SJCRH30 (cell line): ENCODE measurements at places on chromosomes 5 and 9.

- no peak for DNase-seq
These were observed 8.3 kb upstream of the CXXC5 start for GRCh38 chr5:139639619-139640380.

- no peak for DNase-seq
These were observed 86.9 kb upstream of the PRSS3 start for GRCh38 chr9:33708441-33708840.

DNA sequence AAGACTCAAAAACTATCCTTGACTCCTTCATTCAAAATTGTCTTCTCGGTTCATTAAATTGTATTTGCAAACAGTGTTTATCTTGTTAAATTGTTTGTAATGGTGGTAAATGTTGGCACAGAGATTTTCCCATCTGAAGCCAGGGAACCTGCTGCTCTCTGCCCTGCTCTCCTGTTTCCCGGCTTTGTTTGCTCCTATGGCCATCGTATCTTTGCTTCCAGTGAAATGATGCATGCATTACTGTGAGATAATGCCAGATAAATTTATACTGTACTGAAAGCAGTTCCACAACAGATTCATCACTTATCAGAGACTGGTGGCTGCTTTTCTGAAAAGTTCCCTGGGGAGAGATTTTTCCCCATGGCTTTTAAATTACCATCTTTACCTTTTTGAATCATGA, 81.4 kb downstream of the CD180 start:
- DNase-seq = no peak

DNA sequence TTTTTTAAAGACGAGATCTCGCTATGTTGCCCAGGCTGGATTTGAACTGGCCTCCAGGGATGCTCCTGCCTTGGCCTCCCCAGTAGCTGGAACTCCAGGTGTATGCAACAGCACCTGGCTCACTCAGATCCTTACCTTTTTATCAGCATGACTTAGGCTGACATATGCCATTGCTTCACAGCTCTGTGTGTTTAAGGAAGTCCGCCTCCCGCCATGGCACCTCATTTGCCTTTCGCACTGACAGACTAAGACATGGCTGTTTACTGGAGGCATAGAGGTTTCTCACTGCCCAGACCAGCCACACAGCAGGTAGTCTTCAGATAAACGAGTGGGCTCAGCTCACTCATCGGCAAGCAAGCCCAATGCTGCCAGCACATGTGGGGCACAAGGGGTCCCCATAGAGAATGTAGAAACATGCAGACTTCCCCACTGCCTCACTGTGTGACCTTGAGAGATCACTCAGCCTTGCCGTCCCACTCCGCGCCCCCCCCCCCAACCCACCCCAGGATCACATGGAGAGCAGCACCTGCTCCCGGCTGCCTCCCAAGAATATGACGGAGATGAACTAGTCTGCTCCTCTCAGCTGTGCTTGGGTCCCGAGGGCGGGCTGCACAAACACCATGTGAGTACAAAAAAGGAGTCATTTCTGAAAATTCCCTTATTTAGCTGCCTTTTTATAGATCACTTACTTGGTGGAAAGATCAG, 62.8 kb downstream of the DCP2 start:
- DNase-seq = no peak

DNA sequence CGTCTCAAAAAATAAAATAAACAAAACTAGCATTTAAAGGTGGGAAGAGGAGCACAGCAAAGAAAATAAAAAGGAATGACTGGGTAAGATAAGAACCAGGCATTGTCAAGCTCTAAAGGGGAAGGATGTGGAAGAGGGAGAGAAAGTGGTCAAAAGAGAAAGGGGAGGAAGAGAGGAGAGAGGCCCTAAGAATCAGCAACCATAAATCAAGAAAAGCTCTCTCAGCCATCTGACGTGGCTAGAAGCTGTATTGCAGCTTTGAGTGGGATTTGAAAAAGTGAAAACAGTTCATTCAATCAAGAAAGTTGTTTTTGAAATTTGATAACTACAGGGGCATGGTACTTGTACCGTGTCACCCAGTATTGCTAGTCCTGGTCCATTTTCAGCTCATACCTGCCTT, 45.4 kb upstream of the F2R start:
- no peak for DNase-seq

DNA sequence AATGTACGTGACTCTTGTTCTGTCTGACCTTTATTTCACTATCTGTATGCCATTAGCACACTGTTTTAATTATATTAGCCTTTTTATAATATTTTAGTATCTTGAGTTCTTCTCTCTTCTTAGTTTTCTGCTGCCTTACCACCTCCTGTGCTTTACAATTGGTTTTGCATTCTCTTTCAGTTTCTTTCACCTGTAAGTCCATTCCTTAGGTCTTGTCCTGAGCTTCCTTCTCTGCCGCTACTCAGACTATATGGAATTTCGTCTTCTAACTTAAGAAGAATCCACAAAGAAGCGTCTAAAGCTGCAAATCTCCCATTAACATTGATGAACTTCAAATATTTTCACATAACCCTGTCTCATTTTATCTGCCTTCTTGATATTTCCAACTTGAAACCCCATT, 642.9 kb downstream of the MAT2B start:
- no peak for DNase-seq

DNA sequence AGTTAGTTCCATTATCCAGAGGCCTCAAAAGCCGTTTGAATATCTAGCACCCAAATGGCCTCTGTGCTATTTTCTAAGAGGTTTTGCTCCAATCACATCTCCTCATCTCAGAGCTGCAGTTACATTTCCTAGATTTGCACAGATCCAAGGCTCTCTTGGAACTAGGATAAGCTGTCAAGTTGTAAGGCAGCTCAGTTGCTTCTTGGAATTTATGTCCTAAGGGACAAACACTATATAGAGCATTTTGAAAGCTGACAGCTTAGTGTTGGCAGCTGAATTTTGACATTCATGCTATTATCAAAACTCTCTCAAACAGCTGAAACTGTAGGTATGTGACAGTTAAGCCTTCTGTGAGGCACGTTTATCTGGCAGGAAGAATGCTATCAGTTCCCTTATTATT, 97.0 kb downstream of the MACIR start:
- no peak for DNase-seq

DNA sequence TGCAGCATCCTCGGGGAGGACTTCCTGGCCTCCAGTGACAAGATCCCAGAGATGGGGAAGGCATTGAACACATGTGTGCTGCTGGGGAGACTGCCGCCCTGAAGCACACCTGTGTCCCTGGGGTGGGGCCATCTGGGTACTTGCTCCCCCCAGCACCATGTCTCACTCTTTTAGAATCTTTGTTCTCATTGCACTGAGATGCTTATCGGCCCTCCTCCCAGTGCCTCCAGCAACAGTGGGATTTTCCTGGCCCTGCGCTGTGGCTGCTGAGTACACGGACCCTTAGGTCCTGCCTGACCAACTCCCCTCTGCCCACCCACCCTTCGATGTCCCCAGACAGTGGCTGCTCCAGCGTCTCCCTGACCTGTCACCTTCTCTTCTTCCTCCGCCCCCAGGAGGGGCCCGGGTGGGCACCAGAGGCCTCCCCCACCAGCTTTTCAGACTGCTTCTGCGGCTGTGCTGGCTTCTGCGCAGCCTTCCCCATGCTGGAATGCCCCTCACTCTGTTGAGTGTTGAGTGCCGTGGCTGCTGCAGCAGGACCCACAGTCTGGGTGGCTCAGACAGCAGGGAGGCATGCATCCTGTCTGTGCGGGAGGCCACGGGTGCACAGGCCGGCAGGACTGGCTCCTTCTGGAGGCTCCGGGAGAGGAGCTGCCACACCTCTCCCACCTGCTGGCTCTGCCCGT, 145.9 kb upstream of the IRX2 start:
- DNase-seq = no peak

DNA sequence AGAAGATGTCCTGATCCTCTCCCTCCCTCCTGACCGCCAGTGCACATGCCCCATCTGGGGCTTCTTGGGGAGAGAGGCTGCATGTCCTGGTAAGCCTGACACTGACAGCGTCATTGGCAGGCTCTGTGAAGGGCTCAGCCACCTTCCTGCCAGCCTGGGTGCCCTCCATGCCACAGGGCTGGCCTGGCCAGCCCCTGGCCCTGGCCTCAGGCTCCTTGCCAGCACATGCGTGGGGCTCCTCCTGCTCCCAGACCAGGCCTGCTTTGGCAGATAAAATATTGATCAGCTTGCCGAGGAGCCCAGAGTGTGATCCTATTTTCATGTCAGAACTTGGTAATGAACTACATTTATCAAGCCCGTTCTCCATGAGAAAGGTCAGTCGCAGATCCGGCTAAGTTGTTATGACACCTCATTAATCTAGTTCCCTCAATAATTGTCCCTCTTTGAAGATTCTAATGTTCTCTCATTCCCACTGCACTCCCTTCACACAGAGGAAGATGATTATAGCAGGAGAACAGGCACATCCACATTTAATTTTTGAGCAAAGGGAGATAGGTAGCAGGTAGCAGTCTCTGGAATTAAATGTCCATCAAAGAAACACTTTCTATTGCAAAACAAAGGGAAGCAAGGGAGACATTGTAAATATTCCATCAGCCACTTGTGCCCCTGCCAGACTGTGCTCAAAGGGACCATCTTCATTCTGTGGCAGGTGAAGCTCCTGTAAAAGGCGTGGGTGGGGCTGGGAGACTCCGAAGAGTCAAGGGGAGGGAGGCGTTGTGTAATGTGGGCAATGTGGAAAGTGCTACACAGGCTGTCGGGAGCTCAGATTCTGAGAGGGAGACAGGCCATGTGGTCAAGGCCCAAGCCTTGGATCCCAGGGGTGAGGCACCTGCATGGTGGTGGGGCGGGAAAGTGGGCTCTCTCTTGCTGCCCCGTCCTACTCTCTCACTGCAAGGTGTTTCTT, 272.0 kb downstream of the HSPA4 start:
- no peak for DNase-seq

DNA sequence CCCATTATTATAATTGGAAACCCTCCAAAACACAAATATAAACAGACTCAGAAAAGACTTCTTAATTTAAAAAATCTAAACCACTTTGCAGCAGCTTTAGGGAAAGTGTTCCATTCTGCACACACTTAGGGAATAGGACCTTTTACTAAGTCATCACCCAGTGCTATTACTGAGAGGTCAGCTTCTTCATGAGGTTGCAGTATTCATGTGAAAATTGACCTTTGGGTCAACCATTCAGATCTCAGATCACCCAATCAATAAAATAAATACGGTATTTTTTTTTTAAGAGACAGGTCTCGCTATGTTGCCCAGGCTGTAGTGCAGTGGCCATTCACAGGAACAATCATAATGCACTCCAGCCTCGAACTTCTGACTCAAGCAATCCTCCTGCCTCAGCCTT, 21.8 kb downstream of the NR6A1 start:
- DNase-seq = no peak

DNA sequence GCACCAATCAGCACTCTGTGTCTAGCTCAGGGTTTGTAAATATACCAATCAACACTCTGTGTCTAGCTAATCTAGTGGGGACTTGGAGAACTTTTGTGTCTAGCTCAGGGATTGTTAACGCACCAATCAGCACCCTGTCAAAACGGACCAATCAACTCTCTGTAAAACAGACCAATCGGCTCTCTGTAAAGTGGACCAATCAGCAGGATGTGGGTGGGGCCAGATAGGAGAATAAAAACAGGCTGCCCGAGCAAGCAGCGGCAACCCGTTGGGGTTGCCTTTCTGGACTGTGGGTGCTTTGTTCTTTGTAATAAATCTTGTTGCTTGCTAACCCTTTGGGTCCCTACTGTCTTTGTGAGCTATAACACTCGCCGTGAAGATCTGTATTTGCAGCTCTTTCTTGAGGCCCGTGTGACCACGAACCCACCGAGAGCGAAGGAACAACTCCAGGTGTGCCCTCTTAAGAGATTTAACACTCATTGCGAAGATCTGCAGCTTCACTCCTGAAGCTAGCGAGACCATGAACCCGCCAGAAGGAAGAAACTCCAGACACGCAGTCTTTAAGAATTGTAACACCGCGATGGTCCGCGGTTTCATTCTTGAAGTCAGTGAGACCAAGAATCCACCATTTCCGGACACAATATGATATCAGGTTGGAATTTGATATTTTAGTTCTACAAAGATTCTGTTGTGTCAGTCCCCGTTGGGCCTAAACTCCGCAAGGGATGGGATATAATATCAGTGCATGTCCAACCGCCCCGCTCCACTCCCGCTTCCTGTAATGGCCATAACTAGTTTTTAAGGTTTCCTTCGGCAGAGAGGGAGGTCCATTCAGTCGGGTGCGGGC, 740 bp upstream of the TRMT10B start:
- DNase-seq = no peak

DNA sequence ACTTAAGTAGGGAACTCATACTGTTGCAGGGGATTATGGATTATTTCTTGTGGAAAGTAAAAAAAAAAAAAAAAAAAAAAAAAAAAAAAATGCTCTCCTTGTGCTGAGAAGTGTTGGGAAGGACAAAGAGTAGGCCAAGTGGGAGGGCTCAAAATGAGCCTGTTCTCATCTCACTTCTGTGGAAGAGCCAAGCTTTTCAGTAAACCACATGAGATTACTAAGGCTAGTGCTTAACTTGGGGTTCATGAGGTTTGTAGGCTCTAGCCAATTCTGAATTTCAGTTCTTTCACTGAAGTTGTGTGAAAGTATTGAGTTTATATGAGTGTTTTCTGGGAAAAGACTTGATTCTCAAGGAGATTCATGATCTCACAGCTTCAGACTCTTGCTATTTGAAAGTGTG, 23.0 kb upstream of the CEP78 start:
- no peak for DNase-seq
